HFFc6 (cell line): ENCODE measurements at places on chromosomes 3 and 15. TPM values are rescaled to one million over a fixed set of nuclear protein-coding genes. Genes with fewer than 3 reads are reported as not detected.

The FBXL22 gene
- total RNA-seq = 0.24 to 0.89 TPM (median 0.41 TPM) in 3 replicates

The PRSS50 gene
- total RNA-seq = not detected in 3 replicates

The ALDH1A2 gene
- not detected in 3 replicates for total RNA-seq

The ZNF385D gene
- 4.4 to 9.4 TPM (median 5.9 TPM) in 3 replicates for total RNA-seq

The SI gene
- total RNA-seq = not detected in 3 replicates

The SPTSSB gene
- not detected in 2 replicates for total RNA-seq

The HIGD2B gene
- not detected in 3 replicates for total RNA-seq

The NDN gene
- not detected in 3 replicates for total RNA-seq

The ESYT3 gene
- total RNA-seq = 0.09 to 0.18 TPM in 2 of 3 replicates, not detected in the other

The GABRB3 gene
- total RNA-seq = 0.92 to 5.2 TPM (median 5.0 TPM) in 3 replicates

The DALRD3 gene
- total RNA-seq = 22.6 and 25.3 TPM in 2 replicates

The TLR9 gene
- not detected in 2 replicates for total RNA-seq

The SPRED1 gene
- 37.9 to 42.0 TPM (median 40.1 TPM) in 3 replicates for total RNA-seq

The TBL1XR1 gene
- 111 and 125 TPM in 2 replicates for total RNA-seq

The THBS1 gene
- total RNA-seq = 7,606 to 8,452 TPM (median 7,665 TPM) in 3 replicates
